Stimulated activated CD4-positive, alpha-beta T cell treated with anti-CD3 and anti-CD28 coated beads, Interleukin-12 subunit alpha, Interleukin-12 subunit beta, amount 100 ng/mL, for 48 hours (primary cell): ENCODE measurements at places on chromosomes 13 and 19.

DNA sequence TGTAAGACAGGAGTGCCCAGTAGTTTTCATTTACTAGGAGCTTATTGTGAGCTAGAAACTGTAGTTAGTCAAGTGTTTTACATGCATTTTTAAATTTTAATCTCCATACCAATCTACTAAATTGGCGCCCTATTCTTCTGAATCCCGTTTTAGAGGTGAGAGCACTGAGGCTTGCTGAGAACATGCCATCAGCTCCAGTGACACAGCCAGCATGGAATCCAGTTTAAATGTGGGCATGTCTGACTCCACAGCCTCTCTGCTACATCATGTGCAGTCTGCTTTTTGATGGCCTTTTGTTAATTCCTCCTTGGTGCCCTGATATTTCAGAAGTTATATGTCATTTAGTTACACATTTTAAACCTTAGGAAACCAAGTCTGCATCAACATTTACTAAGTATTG lies 325.4 kb downstream of the DLEU7 start:
- DNase-seq: no peak

- DNase-seq: no peak
Observed at GRCh38 chr13:29591310-29591709, 4.2 kb downstream of the SLC7A1 start.

DNA sequence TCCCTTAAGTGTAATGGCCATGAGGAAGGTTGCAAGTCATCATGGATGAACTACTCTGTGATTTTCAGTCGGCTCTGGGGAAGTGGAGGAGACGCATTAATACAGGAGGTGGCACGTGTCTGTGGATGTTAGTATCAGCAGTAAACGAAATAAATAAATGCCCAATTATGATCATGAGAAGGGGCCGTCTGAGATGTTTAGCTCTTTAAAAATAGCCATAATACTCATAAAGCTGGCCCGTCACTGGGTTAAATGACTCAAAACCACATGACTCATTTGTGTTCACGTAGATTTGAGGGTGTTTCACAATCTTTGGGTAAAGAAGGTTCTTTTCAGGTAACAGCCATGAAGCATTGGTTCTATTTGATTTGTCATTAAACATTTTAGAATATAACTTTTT lies 620.6 kb downstream of the GPC6 start:
- DNase-seq: no peak

DNA sequence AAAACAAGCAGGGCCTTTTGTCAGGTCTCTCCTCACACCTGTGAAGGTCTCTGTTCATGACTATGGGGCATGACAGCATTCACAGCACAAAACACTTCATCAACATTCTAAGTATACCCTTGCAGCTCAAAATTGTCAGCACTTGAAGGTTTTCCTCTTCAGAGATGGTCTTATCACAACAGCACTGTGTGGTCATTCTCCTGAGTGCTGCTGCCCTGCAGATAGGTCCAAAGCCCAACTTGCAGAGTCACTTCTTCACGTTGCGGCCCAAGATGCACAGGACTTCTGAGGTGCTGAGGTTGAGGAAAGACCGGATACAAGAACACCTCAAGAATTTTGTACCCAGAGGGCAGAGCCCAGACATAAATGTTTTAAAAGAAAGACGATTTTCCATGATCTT lies 574.5 kb downstream of the UQCRFS1 start:
- no peak for DNase-seq

DNA sequence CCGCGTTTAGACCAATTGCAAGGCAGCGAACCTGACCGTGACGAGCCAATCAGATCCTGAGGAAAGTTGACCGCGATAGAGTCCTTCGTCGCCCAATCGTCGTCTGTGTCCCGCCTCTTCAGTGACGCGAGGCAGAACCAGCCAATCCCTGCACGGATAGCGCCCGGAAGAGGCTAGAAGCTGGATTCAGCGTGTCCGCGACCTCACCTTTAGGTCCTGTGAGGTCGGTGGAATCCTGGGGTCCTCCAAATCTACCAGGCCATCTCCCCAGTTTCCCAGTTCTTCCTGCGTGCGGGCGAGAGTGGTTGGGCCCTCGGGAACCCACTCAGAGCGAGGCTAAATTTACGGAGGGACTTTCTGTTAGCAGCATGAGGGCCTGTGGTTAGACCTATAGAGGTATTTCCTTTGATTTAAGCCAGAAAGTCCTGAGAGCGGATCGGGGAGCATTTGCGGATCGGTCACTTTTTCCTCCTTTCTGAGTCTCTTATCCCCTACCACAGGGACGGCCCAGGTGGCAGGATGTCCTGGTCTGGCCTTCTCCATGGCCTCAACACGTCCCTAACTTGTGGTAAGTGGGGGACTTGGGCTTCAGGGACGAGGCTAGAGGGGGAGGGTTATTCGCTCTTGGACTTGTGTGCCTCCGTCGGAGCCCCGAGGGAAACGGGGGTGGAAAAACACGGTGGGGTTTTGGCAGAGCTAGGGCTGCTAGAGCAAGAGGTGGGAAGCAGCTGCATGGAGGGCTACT lies at the start of gene MRPS12:
MRPS12 (plus strand) TSS at position 169 of the 745 bp plus-strand sequence; CDS start at position 520, 351 bp downstream.
- peak; percentile 96 for DNase-seq

DNA sequence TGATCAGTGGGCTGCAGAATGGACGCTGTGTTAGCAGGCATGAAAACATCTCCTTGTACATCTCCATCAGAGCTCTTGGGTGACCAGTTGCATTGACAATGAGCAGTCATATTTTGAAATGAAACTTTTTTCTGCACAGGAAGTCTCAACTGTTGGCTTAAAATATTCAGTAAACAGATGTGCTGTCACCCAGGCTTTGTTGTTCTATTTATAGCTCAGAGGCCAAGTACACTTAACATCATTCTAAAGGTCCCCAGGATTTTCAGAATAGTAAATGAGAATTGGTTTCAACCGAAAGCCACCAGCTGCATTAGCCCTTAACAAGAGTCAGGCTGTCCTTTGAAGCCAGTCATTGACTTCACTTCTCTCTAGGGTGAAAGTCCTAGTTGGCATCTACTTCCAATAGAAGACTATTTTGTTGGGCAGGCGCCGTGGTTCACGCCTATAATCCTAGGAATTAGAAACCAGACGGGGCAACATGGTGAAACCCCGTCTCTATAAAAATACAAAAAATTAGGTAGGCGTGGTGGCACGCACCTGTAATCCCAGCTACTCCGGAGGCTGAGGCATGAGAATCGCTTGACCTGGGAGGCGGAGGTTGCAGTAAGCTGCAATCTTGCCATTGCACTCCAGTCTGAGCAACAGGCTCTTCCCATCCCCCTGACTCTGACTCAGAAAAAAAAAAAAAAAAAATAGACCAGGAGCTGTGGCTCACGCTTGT lies 7.9 kb upstream of the PDE4A start:
- DNase-seq: no peak

DNA sequence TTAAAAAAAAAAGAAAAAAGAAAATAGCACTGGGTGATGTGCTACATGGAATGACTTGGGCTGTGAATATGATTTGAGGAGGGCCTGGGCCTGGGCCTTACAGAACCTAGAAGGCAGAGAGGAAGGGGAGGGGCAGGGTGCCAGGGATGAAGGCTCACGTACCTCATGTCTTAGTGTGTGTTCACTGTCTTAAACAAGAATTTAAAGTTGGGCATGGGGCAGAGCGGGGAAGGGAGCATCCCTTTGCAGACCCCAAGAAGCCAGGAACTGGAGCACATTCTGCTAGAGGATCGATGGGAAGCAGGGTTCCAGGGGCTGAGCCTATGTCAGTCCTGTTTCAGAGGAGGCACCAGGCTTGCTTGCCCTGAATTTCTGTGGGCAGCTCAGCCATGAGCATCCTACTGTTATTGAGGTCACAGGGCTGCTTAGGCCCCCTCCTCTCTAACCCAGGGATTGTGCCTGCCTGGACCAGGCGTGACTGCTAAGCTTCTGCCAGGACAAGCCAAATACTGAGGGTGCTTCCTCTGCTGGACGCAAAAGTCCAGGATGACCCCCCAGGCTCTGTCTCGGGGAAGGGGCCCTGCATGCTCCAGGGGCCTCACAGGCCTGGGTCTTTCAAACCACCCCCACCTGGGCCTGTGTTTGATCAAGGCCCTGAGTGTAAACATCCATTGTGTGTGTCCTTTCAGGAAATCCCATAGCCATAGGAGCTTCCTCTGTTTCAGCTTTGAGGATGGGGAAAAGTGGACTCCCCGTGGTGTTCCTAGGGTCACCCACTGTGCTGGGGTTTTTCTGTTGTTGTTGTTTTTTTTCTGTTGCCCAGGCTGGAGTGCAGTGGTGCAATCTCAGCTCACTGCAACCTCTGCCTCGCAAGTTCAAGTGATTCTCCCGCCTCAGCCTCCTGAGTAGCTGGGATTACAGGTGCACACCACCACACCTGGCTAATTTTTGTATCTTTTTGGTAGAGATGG lies 4.8 kb downstream of the LSR start:
- DNase-seq: no peak

DNA sequence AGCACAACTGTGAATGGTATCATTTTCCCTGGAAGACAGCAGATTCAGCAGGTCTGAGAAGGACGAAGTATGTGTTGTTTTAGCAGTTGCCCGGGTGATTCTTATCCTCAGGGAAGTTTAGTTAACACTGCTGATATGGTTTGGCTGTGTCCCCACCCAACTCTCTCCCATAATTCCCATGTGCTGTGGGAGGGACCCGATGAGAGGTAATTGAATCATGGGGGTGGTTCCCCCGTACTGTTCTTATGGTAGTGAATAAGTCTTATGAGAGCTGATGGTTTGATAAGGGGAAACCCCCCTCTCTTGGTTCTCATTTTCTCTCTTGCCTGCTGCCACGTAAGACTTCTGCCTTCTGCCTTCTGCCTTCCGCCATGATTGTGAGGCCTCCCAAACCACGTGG lies 81.0 kb upstream of the UBAC2 start:
- peak; percentile 26 for DNase-seq

DNA sequence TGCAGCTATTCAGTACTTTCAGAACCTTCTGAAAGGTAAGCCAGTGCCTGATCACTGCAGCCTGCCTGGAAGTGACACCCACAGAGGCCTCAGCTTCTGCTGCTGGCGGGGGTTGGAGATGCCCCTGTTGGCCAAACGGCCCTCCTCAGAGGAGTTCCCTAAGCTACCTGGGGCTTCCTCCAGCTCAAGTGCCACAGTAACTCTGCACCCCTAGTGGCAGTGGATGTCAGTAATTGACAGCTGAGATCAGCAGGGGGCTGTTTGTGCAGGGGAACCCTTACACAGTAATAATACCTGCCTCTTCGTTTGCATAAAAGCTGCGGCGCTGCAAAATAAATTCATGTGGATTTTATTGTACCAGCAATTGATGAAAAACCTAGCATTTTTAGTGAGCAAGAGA lies 28.9 kb downstream of the TDRD12 start:
- no peak for DNase-seq

DNA sequence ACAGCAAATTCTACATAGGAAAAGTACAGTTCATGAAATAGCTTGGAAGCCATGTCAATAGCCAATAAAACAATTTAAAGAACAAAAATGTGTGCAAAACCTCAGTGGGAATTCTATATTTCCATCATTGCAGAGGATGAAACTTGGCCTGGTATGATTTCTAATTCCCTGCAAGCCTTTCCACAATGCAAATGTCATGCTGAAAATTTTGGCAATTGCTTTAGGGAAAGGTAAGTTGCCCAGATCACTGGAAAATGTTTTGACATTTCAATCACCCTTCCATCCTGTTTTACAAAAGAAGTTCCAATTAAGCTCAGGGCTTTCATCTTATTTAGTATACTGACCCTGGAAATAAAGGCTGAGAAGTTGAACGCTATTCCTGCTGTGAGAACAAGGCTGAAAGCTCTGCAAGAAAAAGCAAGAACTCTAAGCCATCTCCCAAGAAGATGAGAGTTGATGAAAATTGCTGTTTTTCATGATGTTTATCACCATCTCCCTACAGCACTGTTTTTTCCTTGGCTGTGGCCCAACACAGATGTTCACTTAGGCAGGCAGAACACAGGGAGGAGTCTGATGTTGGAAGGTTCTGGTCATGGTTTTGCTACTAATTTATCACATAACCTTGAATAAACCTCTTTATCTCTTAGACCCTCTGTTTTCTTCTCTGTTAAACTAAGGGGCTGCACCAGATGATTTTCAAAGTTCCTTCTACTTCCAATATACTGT lies 263.7 kb downstream of the KCTD12 start:
- no peak for DNase-seq

- no peak for DNase-seq
Observed at GRCh38 chr13:23817830-23818229, 71.4 kb downstream of the MIPEP start.

DNA sequence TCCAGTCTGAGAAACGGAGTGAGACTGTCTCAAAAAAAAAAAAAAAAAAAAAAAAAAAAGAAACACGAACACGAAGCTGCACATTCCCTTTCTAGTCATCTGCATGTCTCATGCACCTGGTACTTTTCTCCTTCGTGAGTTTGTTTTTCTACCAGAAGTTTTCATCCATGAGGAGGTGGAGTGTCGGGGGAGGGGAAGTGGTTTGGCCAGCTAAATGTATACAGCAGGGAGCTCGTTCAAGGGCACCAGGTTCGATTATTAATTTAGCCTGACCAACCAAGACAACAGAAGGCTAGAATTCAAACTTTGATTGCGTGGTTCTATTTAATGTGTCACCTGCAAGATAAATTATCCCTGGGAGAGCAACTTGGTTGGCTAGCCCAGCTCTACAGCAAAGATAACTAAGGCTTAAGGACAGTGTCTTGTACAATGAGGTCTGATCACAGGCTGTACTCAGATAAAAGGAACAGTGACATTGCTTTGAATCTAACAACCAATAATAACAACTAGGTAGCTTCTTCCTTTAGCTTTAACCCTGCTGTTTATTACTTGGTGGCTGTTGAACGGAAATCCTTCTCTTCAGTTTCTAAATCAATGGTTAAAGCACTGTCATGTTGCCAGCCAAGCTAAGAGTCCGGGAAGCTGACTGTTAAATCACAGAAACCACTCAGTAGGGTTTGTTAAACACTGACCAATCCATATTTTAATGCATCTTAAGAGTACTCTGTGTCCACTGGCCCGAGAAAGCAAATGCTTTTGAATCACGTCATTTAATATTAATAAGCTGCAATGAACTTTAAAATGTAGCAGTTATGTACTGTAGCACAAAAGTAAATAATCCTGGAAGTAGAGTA lies 98.4 kb upstream of the STARD13 start:
- DNase-seq: no peak

DNA sequence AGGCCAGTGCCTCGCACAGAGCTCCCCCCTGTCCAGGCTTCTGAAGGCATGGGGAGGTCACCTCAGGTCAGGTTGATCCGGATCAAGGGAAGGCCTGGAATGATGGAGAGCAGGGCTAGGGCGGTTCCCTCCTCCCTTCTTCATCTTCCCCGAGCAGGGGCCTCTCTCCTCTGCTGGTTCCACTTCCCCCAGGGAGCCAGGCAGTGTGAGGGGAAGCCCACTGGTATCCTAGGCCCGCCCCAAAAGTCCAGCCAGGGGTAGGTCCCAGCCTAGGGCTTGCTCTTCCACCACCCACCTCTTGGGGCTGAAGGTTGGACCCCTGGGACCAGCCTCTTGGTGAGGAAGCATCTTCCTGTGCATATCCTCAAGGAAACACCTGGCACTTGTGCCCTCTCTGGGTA lies 16.4 kb upstream of the PRR19 start:
- DNase-seq: no peak
